ENCODE measurements at places on chromosomes 11 and 22. TPM values are rescaled to one million over a fixed set of nuclear protein-coding genes. Genes with fewer than 3 reads are reported as not detected.

MTMR3 gene
- 48.0 TPM for total RNA-seq

OR10G6 gene
- not detected for total RNA-seq

DDT gene
- total RNA-seq: 88.9 TPM

MUC6 gene
- not detected for total RNA-seq

OR52B2 gene
- total RNA-seq: not detected

KRTAP5-11 gene
- total RNA-seq: not detected

SLC35F2 gene
- 4.8 TPM for total RNA-seq

OTOG gene
- total RNA-seq: not detected

TH gene
- total RNA-seq: not detected

SCT gene
- total RNA-seq: not detected

KIAA0930 gene
- total RNA-seq: 55.4 TPM

OR56B1 gene
- not detected for total RNA-seq

RAPSN gene
- total RNA-seq: under 0.01 TPM

BRMS1 gene
- total RNA-seq: 42.3 TPM

MS4A12 gene
- total RNA-seq: not detected

OR52N4 gene
- total RNA-seq: not detected

NXPE2 gene
- not detected for total RNA-seq

SYCE3 gene
- not detected for total RNA-seq

PKP3 gene
- total RNA-seq: 2.2 TPM

C11orf98 gene
- total RNA-seq: 23.7 TPM

LRRN4CL gene
- total RNA-seq: 15.5 TPM

ANKRD13D gene
- total RNA-seq: 29.6 TPM

MCHR1 gene
- total RNA-seq: 0.32 TPM

HEPACAM gene
- under 0.01 TPM for total RNA-seq

PLA2G6 gene
- total RNA-seq: 10.8 TPM

ANKK1 gene
- not detected for total RNA-seq

BACE1 gene
- total RNA-seq: 31.5 TPM

OR5I1 gene
- total RNA-seq: not detected

SMCO4 gene
- total RNA-seq: 9.1 TPM
